ENCODE measurements at places on chromosomes 5 and 9. TPM values are rescaled to one million over a fixed set of nuclear protein-coding genes. Genes with fewer than 3 reads are reported as not detected.

Gene SLC25A48
- not detected for total RNA-seq

Gene SPAG8
- total RNA-seq, result 0.04 TPM

Gene CBY3
- not detected for total RNA-seq

Gene GCNT4
- 2.5 TPM for total RNA-seq

Gene TOMM5
- 194 TPM for total RNA-seq

Gene PLPP7
- total RNA-seq, result 0.08 TPM

Gene FOXD4
- total RNA-seq, result 0.65 TPM

Gene MSX2
- 4.8 TPM for total RNA-seq

Gene MARCOL
- total RNA-seq, result not detected

Gene KCNV2
- not detected for total RNA-seq

Gene TSSK1B
- total RNA-seq, result 0.04 TPM

Gene ERBIN
- 33.3 TPM for total RNA-seq

Gene NME5
- total RNA-seq, result not detected

Data from hair follicular keratinocyte (primary cell).